ENCODE measurements at places on chromosomes 5 and 9.
A peak's percentile ranks its signal among the peaks of the same experiment; 100 is the strongest.

GRCh38 chr9:89597711-89598362 lies 7.0 kb upstream of the GADD45G start:
- peak; percentile 68 for DNase-seq

DNA sequence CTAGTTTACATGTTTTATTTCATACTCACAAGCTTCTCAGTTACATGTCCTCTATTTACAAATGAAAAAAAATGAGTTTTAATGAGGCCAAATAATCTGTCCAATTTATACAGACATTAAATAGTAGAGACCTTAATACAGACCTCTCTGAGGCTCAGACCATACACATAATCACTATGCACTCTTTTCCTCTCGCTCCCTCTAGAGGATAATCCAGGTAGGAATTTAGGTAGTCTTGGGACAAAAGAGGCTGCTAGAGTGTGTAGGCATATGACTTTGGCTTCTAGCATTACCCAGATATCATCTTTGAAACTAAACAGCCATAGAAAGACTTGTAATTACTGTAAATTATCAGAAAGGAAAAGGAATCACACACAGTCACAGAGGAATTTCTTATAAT lies 444.7 kb downstream of the HINT1 start:
- no peak for DNase-seq

DNA sequence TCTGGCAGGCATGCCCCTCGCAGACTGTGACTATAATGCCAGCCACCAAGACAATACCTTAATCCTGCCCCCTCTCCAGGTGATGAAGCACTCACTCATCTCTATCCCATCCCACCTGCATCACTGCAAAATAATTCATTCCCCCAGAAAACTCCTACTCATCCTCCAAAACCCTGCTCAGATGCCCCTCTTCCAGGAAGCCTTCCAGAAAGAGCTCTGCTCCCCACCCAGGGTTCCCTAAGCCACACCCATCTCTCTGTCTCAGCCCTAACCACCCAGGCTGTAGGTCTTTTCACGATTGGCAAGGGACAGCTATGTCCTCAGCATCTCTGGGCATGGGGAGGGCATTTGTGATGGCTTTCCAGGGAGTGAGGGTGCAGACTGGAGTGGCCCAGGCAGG lies 17.2 kb downstream of the NR5A1 start:
- no peak for DNase-seq

DNA sequence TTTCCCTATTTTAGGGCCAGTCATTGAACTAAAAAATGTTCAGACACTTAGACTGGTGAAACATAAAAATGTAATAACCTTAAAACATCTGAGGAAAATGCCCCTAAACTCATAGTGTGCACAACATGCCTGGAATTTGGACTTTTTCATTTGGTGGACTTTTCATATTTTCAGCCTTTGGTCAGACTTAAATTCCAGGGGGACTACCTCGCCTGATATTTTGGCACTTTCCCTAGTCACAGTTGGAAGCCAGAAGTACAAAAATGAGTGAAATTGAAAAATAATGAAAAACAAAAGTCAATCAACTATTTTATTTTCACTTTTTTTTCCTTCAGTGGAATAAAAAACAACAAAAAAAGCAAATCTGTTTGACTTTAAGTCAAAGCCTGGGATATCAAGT lies 256.2 kb downstream of the ACTL7B start:
- DNase-seq = no peak

DNA sequence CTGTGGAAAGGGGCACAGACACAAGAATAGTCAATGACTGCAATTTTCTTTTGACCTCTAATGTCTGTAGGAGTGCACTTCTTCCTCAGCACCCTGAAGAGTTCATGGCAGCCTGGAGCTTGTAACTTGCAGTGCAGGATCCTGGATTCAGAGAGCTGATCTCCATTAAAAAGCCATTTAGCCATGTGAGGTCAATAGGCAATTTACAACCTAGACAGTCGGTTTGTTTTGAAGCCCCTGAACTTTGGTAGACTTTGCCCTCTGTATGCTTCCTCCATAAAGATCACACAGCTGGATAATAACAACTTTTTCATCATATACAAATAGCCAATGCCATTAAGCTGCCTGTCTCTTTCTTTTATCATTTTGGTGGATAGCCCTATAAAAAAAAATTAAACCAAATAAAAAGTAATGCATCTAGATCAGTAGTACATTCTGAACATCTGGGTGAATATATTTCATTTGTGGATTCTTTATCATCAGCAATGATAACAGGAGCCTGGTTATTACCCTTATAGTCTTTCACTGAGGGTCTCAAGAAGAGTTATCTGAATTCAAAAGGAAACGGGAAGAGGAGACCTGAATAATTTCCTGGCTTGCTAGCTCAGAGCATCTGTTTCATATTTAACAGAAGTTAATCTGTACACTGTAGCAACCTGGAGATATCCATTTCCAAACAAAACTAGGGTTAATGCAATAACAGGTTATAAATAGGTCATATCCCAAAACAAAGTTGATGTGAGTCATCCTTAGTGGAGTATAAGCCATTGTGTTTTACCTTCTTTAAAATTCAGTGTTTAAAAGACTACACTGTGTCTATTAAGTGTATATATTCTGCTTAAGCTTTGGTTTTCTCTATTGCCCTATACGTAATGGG lies 193.8 kb upstream of the ACTBL2 start:
- DNase-seq = no peak

- peak; percentile 45 for DNase-seq
Measured at GRCh38 chr9:129225815-129226214, 47.8 kb upstream of the IER5L start.

DNA sequence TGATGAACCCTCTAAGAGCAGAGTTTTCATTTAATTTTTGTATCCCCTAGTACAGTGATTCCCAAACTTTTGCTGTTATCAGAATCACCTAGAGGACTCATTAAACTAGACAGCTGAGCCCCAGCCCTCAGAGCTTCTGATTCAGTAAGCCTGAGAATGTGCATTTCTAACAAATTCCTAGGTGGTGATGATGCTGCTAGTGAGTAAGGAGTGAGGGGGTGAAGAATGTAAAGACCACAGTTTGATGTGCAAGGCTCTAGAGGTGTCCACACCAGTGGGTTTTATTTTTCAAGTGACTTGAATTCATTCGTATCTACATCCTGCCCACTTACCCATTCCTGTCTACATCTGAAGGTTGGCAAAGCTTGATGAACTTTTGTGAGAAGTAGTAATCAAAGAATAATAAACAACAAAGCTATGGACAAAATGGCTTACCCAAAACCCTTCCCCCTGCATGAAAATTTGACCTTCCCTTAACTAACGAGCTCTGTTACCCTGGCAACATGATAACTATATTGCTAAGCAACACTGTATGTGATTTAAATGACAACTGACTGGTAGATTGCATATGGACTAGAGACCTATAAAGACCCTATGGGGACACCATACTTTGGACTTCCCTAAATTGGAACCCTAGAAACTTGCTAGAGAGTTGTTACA lies 35.2 kb downstream of the DTWD2 start:
- DNase-seq = no peak

GRCh38 chr5:57094753-57095683 lies 78.8 kb upstream of the GPBP1 start:
- DNase-seq = peak; percentile 6

DNA sequence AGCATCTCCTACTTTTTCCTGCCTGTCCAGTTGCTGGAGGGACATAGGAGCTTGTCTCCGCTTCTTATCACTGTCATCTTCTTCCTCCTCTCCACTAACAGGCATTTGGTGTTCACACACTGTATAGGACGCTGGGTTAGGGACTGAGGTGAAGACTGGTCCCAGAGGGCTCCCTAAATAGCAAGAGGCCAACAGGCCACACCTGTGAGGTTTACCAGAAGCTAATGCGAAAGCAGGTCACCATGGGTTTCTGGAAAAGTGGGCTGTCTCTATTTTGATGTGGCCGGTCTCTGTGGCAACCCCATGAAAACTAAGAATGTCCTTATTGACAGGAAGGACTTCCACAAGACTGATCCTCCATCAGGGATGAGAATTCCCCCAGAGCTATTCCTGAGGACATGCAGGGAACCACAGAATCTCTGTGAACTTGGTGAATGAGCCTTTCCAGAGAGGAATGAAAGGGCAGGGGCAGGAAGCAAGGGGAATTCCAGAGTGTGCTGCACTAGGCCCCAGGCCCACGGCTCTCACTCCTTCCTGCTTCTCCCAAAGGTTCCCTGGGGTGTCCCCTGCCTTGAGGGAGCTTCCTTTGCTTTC lies 61.7 kb downstream of the DAP start:
- no peak for DNase-seq

GRCh38 chr9:100670719-100671118 lies 92.8 kb downstream of the CAVIN4 start:
- DNase-seq = no peak

DNA sequence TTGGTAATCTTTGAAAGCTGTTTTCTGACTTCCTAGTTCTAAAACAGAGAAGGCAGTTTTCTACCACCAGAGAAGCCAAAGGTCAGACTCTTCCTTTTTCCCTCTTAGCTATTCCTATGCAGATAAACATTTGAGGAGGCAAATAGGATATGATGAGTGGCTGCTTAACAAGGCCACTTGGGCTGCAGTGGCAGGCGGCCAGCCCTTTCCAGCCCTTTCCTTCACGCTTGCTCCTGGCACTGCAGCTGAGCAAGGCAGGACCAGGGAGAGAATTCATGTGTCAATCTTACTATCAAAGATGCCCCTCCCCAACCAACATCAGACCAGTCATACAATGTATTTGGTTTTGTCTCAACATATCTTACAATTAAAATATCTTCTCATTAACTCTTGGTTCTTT lies 36.8 kb upstream of the RNF38 start:
- DNase-seq = no peak

DNA sequence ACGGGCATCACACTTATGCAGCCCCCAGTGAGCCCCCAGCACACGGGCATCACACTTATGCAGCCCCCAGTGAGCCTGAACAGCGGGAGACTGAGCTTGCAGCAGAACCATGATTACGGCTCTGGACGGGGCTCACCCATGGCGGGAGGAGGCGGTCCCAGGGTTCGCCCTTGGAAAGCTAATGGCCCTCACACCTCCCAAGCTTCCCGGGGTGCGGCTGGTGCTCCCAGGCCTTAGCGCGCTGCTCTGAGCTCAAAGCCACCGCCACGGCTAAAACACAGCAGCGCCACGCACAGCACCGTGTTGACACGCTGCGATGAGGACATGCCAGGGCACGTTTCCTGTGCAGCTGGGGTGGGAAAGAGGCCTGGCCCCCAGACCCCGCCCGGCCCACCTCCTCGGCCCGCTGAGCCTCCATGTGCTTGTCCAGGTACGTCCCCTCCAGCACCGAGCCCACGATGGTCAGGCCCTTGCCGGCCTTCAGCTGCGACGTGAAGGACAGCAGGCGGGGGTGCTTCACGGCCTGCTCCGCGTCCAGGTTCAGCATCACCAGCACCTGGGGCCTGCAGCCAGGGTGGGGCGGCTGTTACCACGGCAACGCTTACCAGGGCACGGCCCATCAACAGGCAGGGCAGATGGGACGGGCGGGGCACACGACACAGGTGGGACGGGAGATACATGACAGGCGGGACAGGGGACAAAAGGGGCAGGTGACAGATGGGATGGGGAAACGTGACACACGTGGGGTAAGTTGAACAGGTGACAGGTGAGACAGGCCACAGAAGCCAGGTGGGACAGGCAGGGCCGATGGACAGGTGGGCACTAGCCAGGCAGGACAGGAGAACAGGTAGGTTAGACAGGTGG lies 38.4 kb downstream of the SLC12A7 start:
- DNase-seq = no peak

- peak; percentile 62 for DNase-seq
Measured at GRCh38 chr9:99807276-99807852, 14.3 kb upstream of the NR4A3 start.

DNA sequence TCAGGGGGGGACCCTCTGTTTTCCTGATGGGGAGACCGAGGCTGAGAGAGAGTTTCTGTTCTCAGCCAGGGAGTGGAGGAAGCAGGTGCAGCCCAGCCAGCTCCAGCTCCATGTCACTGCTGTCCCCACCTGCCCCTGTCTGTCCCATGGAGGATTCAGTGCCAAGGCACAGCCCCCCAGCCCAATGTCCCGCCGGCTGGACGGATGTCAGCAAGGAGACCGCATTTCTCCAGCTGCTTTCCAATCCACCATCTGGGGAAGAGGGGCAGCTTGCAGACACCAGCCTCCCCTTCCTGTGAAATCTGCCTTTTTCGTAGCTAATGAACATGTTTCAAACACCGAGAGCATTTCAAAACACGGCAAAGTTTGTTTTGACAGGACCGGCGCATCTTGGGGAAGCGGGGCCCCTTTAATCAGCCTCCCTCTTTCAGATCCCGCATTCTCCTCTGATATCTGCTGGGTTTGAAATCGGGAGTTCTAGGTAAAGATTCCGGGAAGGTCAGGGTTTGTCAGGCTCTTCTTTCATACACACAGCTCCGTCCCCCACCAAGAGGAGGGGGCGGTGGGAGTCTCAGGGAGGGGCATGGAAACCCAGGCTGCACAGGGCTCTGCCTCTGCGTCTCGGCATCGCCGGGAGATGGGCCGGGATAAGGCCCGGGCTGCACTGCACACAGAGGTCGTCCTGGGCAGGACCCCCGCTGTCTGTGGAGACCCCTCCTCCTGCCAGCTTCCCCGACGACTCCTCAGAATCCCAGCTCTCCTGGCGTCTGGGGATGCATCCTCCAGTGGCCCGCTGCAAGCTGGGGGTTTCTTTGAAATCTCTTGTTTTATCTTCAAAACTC lies 74.8 kb downstream of the NEK6 start:
- DNase-seq = no peak

DNA sequence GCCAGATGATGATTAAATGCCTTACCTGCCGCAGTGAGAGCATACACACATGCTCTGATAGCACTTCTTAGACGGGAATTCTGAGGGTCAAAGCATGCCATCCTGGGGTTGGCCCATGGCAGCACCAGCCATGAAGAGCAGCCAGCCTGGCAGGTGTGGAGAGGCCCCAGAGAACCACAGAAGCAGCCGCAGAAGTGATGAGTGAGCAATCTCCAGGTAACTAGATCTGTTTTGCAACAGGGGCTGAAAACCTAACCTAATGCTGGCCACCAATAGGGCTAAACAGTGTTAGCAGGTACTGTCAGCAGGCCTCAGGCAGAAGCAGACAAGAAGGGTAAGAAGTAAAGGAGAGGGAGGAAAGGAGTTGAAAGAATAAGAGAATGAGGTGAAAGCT lies 33.5 kb upstream of the HOMER1 start:
- DNase-seq = no peak

GRCh38 chr5:148085977-148086705 lies 22.4 kb downstream of the SPINK5 start:
- DNase-seq = no peak

- DNase-seq = no peak
Measured at GRCh38 chr5:15995341-15996052, 184.1 kb downstream of the MARCHF11 start.

GRCh38 chr9:3951161-3951665 lies 348.7 kb downstream of the GLIS3 start:
- DNase-seq = no peak

- DNase-seq = no peak
Measured at GRCh38 chr5:172579403-172579990, 61.6 kb upstream of the NEURL1B start.
